ENCODE measurements at places on chromosomes 5 and 9.
A peak's percentile ranks its signal among the peaks of the same experiment; 100 is the strongest.

- H3K36me3 ChIP-seq, result no peaks in the 10 kb centered on the region
- H3K27me3 ChIP-seq, result peaks cover 50% of the 10 kb centered on the region
- peaks cover 17% of the 10 kb centered on the region for H3K4me1 ChIP-seq
- H3K4me3 ChIP-seq, result no peak overlapping the region
- no peak overlapping the region for H3K27ac ChIP-seq
Measured at GRCh38 chr9:137171149-137171900, 531 bp downstream of the TMEM210 start.

DNA sequence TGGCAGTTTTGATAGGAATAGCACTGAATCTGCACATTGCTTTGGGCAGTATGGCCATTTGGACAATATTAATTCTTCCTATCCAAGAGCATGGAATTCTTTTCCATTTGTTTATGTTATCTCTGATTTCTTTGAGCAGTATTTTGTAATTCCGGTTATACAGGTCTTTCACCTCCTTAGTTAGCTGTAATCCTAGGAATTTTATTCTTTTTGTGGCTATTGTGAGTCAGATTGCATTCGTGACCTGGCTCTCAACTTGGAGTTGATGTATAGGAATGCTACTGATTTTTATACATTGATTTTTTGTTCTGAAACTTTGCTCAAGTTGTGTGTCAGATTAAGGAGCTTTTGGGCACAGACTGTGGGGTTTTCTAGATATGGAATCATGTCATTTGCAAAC is 24.0 kb downstream of the TMEM161B start:
- H3K4me1 ChIP-seq, result peaks cover 8% of the 10 kb centered on the region
- no peak for DNase-seq
- peak overlapping the region; percentile 33 for H3K27ac ChIP-seq
- no peak overlapping the region for H3K4me3 ChIP-seq
- H3K27me3 ChIP-seq, result no peaks in the 10 kb centered on the region
- H3K36me3 ChIP-seq, result no peaks in the 10 kb centered on the region

GRCh38 chr5:135371622-135372232 is 27.3 kb downstream of the MACROH2A1 start:
- peaks cover 53% of the 10 kb centered on the region for H3K4me1 ChIP-seq
- no peak for DNase-seq
- H3K27ac ChIP-seq, result peak overlapping the region; percentile 44
- H3K4me3 ChIP-seq, result no peak overlapping the region

- no peaks in the 10 kb centered on the region for H3K36me3 ChIP-seq
- no peak overlapping the region for H3K27ac ChIP-seq
- peak; percentile 54 for DNase-seq
- peaks cover 7% of the 10 kb centered on the region for H3K27me3 ChIP-seq
- no peak overlapping the region for H3K4me3 ChIP-seq
Measured at GRCh38 chr5:42944989-42945388, 95.1 kb downstream of the ANXA2R start.

DNA sequence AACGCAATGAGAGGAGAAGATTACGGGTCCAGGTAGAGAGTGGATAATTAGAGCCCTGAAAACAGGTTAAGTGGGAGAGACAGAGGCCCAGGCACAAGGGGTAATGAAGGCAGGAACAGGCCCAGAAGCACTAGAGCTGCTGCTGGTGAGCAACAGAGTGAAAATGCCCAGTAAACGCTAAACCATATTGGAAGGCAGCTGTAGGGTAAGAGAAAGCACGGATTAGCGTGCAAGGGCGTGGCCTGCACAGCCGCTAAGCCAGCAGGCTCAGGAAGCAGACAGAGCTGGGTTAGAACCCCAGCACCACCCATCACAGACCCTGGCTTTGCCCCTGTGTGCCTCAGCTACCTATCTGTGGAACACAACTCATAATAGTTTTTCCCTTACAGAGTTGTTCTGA is 93.2 kb downstream of the PAX5 start:
- no peak overlapping the region for H3K4me3 ChIP-seq
- H3K36me3 ChIP-seq, result no peaks in the 10 kb centered on the region
- no peak overlapping the region for H3K27ac ChIP-seq
- no peak for DNase-seq
- H3K27me3 ChIP-seq, result peaks cover 15% of the 10 kb centered on the region

DNA sequence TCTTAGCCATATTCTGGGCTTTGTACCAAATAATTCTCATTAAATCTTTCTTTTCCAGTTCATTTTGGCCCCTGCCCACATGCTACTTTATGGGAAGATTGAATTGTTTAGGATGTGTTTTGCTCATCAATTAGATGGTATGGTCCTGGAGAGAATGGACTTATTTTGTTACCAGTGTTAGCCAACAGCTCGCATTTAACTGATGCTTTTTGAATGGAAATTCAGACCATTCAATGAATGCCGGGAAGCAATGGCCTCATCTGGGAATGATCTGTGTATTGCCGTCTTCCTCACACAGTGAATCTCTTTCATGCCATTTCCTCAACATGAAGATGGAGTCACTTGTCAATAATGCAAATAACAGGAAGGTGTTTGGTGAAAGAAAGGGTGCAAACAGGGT is 370.6 kb upstream of the PIK3R1 start:
- no peaks in the 10 kb centered on the region for H3K36me3 ChIP-seq
- H3K27me3 ChIP-seq, result no peaks in the 10 kb centered on the region
- H3K27ac ChIP-seq, result no peak overlapping the region
- H3K4me1 ChIP-seq, result no peaks in the 10 kb centered on the region
- no peak for DNase-seq
- no peak overlapping the region for H3K4me3 ChIP-seq

DNA sequence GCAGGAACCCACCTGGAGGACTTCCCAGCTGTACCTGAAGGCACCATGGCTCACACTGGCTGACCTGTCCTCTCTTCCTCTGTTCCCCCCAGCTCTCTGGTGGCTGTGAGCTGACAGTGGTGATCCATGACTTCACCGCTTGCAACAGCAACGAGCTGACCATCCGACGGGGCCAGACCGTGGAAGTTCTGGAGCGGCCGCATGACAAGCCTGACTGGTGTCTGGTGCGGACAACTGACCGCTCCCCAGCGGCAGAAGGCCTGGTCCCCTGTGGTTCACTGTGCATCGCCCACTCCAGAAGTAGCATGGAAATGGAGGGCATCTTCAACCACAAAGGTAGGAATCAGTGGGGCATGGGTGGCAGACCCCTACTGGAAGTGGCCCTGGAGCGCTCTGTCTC is 161.9 kb upstream of the OTULINL start:
- no peak overlapping the region for H3K27ac ChIP-seq
- no peaks in the 10 kb centered on the region for H3K27me3 ChIP-seq
- DNase-seq, result no peak
- H3K36me3 ChIP-seq, result no peaks in the 10 kb centered on the region
- no peak overlapping the region for H3K4me3 ChIP-seq

- H3K4me3 ChIP-seq, result no peak overlapping the region
- H3K27me3 ChIP-seq, result no peaks in the 10 kb centered on the region
- H3K36me3 ChIP-seq, result no peaks in the 10 kb centered on the region
Measured at GRCh38 chr5:124596595-124597421, 149.6 kb downstream of the ZNF608 start.

DNA sequence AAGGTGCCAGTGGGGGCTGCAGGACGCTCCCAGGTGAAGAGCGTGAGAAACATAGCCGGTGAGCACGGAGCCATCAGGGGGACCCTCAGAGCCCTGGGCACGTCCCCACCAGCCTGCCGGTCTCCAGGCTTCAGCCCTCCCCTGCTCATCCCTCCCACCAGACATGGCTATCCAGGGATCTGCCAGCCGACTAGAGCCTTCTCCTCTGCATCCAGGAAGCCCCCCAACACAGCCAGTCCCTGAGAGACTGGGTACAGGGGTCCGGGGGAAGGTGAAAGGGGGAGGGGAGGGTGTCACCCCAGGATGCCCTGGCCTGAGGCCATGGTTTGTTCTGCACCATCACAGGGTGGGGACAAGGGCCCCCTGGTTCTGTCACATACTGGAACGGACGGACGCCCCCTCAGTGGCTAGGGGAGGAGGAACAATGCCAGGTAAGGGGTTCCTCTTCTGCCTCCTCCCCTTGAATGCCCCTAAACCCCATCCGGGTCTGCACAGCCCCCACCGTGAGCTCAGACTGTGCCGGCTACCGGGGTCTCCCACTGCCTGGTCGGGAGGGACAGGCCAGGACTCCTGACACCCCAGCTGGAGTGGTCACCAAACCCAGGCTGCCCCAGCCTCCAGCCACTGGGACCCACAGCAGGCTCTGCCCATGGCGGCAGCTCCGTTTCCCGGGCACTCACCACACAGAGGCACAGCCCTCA is 34.3 kb downstream of the NACC2 start:
- DNase-seq, result no peak
- peaks cover 22% of the 10 kb centered on the region for H3K4me1 ChIP-seq
- H3K27ac ChIP-seq, result peak overlapping the region; percentile 61
- no peaks in the 10 kb centered on the region for H3K27me3 ChIP-seq
- no peak overlapping the region for H3K4me3 ChIP-seq
